ENCODE measurements at places on chromosomes 4 and X.

DNA sequence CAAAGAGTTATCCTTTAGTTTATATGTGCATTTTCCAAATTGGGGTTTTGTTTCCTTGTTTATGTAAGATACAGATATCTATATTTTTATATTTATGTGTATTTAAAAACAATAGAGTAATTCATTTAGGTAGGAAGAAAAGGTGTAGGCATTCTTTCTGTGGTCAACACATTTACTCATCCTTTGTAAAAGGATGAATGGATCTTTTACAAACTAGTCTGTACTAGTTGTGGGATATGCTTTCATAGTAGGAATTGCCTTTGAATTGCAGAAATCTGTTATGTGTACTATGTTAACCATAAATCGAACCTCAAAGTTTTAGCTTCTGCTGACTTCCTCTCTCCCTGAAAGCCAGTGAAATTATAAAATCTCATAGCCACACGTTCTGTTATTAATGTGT is 128.5 kb downstream of the REPS2 start:
- DNase-seq, result no peak

DNA sequence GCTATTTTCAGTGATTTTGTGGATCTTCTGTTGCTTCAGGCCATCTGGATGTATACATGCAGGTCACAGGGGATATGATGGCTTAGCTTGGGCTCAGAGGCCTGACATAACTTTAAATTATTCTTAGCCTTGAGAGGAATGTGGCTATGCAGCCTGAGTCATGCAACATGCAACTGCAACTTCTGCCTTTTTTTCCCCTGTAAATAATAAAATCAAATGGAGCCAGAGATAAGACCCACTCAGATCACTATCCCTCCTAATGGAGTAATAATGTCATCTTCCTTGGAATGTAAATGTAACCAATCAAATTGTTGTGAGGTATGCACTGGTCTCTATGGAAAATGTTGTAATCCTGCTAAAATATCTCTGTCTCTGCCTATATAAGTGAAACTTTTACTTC is 54.9 kb downstream of the MAGEB17 start:
- no peak for DNase-seq

DNA sequence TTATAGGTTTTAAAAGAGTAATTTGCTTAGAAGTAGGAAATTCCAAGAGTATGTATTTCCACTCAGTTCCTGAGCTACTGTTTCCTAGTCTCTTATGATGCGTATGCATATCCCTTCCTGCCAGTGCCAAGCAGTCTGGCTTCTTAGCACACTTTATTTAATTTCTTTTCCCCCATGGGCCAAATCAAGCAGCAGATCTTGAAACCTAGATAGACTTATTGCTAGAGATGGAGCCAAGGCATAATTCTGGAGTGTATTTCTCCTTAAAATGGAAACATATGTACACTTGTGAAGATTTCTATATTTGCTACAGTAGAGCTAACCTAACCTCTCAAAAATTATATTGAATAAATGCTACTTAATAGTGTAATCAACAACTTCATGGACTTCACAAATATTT is 2337.6 kb downstream of the PCDH7 start:
- DNase-seq, result no peak

GRCh38 chr4:128298146-128298758 is 10.6 kb upstream of the PGRMC2 start:
- DNase-seq, result no peak

DNA sequence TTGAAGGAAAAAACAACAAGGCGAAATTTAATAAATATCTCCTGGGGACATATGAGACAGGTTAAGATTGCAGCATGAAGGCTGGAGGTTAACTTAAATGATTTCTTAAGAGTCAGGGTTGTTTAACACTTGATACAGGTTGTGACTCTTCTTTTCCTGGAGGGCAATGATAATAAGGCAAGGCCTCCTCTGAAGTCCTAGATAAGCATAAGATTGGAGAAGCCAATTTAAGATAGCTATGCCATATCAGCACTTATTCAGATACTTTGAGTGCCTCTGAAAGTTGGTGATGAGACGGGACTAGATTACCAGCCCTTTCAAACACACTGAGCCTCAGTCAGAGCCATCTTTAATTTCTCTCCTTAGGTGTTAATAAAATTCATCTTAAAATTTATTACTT is 350.8 kb downstream of the FBXO8 start:
- DNase-seq, result no peak

GRCh38 chrX:18677161-18677869 is 5.4 kb upstream of the RS1 start:
- no peak for DNase-seq

- DNase-seq, result no peak
Observed at GRCh38 chrX:124401696-124402095, 55.3 kb downstream of the SH2D1A start.

DNA sequence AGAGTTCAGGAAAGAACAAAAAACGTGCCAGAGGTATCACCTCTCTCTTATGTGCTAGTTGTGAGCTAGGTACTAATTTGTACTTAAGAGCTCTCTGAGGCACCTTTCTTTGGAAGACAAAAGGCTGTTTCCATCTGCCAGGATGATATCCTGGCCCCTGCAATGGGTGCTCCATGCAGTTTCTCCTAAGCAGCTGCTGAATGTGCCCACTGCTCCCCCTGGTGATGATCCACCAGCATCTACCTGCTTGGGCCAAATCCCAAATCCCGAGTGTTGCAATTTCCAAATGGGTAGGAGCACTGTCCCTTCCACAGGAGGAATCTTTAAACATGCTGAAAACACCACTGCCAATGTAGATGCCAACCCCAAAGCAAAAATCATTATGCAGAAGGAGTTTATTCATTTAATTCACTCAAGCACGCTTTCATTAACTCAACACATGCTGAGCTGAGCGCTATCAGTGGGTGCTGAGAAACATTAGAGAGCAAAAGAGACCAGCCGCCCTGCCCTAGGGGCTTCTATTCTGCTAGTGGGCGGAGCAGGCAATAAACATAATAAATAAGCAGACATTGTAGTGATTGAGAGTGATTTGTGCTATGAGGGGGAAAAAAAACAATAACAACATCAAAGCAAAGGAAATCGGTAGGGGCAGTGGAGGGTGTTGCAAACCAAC is 69.6 kb upstream of the C4orf50 start:
- no peak for DNase-seq

DNA sequence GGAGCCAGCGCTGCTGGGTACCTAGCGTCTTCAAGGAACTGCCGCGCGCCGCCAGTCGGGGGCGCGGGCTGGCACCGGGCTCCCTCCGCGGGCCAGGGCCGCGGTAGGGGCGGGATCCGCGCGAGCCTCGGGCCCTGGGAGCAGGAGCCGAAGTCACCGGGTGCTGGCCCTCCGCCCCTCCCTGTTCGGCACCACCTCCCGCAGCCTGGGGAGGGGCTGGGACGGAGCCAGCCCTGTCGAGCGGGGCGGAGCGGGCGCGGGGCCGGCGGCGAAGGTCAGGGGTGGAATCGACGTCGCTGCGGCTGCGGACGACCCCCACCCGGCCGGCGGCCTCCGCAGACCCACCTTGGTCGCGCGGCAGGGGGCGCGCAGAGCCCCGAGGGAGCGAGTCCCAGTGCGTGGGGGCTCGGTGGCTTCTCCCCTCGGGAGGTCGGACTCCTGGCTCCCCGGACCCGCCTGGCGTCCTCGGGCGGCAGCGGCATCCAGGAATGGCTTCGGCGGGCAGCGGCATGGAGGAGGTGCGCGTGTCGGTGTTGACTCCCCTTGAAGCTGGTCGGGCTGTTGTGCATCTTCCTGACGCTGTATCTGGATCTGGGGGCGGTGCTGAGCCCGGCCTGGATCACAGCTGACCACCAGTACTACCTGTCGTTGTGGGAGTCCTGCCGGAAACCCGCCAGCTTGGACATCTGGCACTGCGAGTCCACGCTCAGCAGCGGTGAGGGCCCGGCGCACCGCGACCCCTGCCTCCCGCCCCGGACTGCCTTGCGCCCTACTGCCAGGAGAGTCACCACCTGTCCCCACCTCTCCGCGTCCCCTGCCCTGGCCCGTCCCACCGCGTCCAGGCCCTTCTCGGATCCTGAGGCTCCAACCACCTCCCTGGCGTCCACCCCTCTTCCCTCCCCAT is 50.5 kb upstream of the FAM47C start:
- no peak for DNase-seq

- DNase-seq, result peak; percentile 57
Observed at GRCh38 chrX:74293343-74293946, 10.5 kb upstream of the ZCCHC13 start.

GRCh38 chrX:357693-358471 is 28.8 kb downstream of the PPP2R3B start:
- DNase-seq, result no peak

- no peak for DNase-seq
Observed at GRCh38 chr4:54100595-54101189, 729 bp downstream of the GSX2 start.

GRCh38 chr4:14267373-14268060 is 640.0 kb upstream of the BOD1L1 start:
- DNase-seq, result no peak

DNA sequence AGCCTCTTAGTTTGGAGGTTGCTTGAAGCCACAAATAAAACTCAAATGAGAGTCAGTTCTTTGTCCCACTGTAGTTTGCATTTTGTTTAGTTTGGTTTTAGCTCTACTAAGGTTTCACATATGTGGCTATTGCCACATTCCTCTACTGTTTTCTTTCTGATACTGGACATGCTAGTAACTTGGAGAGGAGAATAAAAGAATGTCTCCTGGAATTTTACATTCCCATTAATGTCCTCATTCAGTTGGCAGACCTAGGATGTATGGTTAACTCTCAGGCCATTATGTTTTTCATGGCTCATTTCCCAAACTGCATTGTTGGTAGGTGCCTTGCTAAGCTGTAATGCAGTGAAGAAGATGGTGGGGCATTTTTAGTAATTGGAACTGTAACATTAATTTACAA is 29.9 kb downstream of the UPRT start:
- peak; percentile 3 for DNase-seq

- no peak for DNase-seq
Observed at GRCh38 chr4:92307181-92307580, 3.4 kb downstream of the GRID2 start.

DNA sequence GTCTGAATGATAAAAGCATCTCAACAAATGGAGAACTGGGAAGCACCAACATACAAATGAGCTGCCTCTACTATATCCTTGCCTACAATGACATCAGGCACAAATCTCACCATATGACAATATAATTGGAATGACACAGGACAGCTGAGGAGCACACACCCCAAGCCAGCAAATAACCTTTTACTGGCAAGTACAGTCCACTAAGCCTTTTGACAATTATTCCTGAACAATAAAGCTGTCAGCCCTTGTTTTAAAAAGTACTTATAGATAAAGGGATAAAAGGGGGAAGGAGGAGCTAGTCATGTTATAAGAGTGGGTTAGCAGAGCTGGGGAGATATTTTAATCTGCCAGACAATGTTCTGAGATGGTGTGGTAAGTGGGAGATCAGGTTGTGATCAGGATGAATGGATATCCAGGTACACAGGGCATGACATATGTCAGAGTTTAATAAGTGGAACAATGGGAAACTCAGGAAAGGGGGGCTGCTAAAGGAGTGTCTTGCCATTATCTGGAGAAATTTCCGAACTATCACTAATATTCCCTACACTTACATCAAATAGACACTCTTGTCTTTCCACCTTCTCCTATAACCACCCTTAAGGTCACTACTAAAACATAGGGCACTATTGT is 127.6 kb downstream of the GPC3 start:
- DNase-seq, result no peak

GRCh38 chr4:163748449-163748848 is 254.0 kb downstream of the TMA16 start:
- no peak for DNase-seq

- no peak for DNase-seq
Observed at GRCh38 chr4:5004496-5004895, 14.8 kb downstream of the CYTL1 start.

- no peak for DNase-seq
Observed at GRCh38 chrX:44002567-44002966, 29.4 kb upstream of the NDP start.

GRCh38 chr4:3872834-3873313 is 106.7 kb downstream of the ADRA2C start:
- no peak for DNase-seq

- DNase-seq, result no peak
Observed at GRCh38 chrX:47578692-47579091, 3.5 kb upstream of the TIMP1 start.

DNA sequence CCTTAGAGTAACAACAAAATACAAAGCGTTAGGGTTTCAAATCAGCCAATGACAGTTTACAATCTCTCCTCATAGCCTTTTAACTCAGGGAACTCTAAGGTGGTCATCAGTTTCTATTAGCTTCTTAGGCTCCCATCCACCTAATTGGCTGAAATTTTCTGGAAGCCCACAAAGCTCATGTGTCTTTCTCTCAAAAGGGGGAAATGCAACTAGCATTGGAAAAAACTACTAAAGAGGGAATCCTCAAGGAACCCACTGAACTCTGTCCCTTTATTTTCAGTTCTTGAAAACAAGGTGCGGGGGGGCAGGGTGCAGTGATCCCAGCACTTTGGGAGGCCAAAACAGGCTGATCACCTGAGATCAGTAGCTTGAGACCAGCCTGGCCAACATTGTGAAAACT is 56.4 kb downstream of the PDGFC start:
- DNase-seq, result no peak

DNA sequence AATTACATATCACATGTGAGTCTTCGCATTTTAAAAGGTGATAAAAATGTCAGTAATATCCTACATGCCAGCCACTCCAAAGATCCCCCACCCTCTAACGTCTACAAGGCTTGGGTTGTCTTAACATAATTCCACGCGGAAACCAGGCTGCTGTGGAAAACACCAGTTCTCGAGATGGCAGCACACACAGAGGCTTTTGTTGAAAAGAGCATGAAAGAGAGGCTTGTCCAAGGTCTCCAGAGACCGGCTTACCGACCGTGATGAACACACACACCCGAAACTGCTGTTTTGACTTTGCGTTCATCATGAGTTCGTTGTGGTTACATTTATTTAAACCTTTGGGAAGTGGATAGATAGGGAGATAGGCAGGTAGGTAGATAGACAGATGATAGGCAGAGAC is 87.9 kb downstream of the CRLF2 start:
- DNase-seq, result no peak

GRCh38 chr4:122665161-122665929 is 44.5 kb upstream of the IL21 start:
- DNase-seq, result no peak

GRCh38 chr4:174334628-174335027 is 50.9 kb downstream of the CEP44 start:
- DNase-seq, result no peak

- no peak for DNase-seq
Observed at GRCh38 chr4:158285429-158286216, 75.3 kb downstream of the TMEM144 start.

DNA sequence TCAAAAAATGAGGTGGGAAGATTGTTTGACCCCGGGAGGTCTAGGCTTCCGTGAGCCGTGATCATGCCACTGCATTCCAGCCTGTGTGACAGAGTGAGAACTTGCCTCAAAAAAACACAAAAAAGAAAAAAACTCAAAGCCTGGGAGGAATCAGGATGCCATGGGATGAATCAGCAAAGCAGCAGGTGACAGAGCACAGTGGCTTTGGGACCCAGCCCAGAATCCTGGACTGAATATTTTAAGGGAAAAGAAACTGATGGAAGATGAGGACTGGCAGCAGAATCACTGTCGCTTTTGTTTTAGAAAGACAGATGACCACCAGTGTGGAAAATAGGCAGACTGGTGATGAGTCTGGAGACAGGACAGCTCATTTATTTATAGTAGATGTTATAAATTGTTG is 16.6 kb downstream of the S100G start:
- DNase-seq, result no peak

Measured in renal pelvis (tissue), 12 donors.